ENCODE measurements at places on chromosomes 5 and 9.
A peak's percentile ranks its signal among the peaks of the same experiment; 100 is the strongest.

GRCh38 chr9:16133032-16133431 lies 580.2 kb downstream of the CCDC171 start:
- DNase-seq: no peak

DNA sequence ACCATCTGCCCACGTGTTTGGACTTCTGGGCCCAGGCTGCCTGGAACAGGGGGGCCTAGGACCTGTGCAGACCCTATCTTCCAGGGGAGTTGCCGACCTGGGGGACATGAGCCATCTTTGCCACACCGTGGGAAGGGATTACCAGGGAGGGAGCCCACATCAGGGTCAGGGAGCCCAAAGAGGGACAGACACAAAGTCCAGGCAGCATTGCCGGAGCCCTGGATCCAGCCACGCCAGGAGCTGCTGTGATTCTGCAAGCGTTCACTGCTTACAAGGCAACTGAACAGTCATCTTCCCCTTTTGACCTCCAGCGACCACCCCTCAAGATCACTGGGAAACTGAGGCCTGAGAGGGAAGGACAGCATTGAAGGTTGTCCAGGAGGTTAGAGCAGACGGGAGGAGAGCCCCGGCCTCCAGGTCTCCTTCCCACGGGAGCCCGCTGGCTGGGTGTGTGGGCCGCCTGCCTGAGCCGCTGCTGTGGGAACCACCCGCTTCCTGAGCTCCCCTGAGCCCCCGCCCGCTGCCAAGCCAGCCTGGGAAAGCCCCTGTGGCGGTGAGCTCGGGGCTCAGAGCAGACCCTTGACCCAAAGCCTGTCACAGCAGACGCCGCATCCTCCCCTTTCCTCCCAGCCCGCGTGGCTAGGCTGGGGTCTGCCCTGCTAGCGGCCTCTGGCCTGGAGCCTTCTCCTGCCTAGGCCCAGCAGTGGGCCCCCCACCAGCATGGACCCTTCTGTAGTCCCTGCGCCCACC lies 17.1 kb upstream of the NOTCH1 start:
- no peak for DNase-seq

DNA sequence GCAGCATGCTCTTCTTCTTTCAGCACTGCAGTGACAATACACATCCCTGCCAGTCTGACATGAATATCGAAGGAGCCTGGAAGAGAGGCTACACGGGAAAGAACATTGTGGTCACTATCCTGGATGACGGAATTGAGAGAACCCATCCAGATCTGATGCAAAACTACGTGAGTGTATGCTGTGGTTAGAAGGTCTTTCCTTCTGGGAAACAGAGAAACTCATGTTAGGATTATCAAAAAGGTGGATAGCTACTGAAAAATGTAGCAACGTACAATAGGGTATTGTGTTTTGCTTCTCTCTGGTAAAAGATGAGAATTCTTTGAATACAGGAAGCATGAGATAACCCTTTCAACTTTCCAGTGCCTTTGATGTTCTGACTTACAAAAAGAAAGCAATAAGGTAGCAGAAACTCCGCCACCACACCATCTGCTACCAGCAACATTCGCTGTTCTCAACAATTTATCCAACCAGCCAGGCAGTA lies 133.3 kb downstream of the PCSK5 start:
- peak; percentile 33 for DNase-seq

GRCh38 chr5:175603987-175604739 lies 53.7 kb upstream of the HRH2 start:
- DNase-seq: no peak

GRCh38 chr9:64773491-64773931 lies 511.5 kb downstream of the FOXD4L5 start:
- no peak for DNase-seq

- DNase-seq: peak; percentile 18
Measured at GRCh38 chr9:16062542-16063240, 509.8 kb downstream of the CCDC171 start.

GRCh38 chr9:14314424-14314928 lies 535 bp upstream of the NFIB start:
- no peak for DNase-seq

- DNase-seq: no peak
Measured at GRCh38 chr9:124611106-124611505, 103.9 kb upstream of the NR5A1 start.

- no peak for DNase-seq
Measured at GRCh38 chr5:108636135-108636853, 111.4 kb upstream of the FER start.

DNA sequence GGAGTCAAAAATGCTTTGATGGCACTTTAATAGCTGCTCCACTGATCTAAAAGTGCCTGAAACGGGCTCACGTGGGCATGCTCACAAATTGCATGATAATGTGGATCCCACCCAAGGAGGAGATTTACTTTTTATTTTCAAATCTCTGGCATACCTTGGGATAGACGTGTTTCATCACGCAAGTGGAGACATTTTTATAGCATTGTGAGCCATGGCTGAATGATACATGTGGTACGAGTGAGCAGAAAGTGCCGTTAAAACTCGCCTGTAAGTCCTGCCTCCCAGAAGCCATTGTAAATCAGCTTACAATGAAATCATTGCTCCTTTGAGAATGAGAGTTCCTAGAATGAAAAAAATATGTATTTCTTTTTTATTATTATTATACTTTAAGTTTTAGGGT lies 514.7 kb downstream of the MAT2B start:
- no peak for DNase-seq

- DNase-seq: no peak
Measured at GRCh38 chr9:122370869-122371755, at the start of gene PTGS1. TSS of gene PTGS1 (plus strand) at chr9:122371024. CDS start at chr9:122371085, 61 bp downstream.

DNA sequence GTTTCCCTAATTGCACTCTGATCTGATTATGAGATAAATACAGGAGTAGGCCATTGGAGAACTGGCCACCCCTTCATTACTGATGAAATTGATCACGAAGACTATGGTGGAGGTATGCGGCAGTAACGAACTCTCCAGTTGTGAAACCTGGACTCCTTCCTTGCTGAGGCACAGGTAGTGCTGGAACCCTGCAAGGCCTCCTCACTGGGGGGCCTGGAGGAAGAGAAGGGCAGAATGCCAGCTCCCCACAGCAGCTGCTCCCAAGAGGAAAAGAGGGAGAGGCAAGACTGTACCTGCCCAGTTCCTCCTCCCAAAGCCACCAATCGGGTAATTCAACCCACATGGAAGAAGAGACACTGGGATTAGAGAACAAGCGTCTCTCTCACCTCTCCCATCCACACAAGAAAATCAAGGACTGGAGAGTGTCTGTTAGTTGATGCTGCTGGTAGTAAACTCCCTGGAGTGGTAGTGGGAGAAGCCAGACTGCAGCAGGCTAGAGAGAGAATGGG lies 19.1 kb upstream of the TRIO start:
- DNase-seq: no peak

- peak; percentile 43 for DNase-seq
Measured at GRCh38 chr9:89657765-89658164, 53.0 kb downstream of the GADD45G start.

- DNase-seq: no peak
Measured at GRCh38 chr5:58263296-58263695, 196.6 kb downstream of the PLK2 start.

GRCh38 chr5:29099585-29099984 lies 2061.2 kb upstream of the CDH9 start:
- no peak for DNase-seq

DNA sequence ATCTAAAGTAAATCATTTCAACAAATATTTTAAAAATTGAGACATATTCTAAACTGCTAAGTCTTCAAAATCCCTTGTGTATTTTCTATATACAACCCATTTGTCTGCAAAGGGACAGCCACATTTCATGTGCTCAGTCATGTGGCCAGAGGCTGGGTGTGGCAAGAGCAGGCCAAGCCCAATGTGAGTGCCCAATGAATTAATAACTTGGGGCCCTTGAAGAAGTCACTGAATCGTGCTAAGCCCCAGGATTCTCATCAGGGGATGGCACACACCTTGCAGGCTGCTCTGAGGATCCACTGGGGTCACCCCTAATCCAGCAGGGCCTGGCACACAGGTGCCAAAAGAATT lies 78.2 kb upstream of the SMIM23 start:
- no peak for DNase-seq

GRCh38 chr9:131574730-131575640 lies 29.7 kb downstream of the PRRT1B start:
- DNase-seq: no peak

DNA sequence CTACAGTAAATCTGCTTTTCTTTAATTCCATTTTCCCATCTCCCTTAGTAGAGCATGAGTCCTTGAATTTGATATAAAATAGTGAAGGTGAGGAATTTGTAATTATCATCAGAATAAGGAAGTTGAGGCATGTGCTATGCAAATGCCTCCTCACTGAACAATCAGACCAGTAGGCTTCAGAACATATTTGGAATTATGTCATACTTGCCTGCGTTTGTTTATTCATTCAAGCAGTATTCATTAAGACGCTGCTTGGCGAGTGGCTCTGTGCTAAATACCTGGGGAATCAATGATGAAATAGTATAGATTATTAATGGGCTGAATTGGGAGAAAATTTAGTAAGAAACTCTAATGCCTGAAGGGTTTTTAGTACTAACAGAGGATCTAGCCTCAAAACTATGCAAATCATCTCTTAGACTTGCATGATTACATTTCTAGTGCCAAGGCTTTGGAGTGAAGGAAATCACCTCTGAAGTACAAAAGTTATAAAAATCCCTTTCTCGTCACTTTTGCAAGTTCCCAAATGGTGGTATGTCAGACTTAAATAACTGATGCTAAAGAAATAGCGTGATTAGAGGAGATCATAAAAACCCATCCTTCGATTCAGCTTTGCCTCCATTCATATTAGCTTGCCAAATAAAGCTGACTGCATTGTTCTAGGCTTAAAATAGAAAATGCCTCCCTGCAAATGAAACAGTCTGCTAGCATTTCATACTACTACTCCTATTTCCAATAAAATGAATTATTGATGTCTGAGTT lies 141.7 kb downstream of the PCSK5 start:
- DNase-seq: no peak

GRCh38 chr5:110969502-110969901 lies 102.0 kb upstream of the TSLP start:
- DNase-seq: no peak

DNA sequence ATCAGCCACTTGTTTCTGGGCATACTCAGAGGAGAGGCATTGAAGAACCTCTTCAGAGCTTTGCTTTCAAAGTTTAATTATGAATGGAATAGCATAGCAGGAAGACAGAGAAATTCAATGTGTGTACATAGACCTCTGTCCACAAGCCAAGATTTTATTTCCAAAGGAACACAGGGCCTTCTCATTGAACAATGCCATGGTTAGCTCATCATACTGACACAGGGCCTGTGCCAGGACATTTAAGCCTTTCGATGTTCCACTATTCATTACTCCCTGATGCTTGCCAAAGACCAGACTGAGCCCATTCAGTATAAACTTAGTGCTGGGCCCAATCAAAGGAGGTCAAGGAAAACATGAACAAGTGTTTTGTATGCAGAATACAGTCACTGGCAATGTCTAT lies 280.8 kb downstream of the FBXL17 start:
- no peak for DNase-seq

DNA sequence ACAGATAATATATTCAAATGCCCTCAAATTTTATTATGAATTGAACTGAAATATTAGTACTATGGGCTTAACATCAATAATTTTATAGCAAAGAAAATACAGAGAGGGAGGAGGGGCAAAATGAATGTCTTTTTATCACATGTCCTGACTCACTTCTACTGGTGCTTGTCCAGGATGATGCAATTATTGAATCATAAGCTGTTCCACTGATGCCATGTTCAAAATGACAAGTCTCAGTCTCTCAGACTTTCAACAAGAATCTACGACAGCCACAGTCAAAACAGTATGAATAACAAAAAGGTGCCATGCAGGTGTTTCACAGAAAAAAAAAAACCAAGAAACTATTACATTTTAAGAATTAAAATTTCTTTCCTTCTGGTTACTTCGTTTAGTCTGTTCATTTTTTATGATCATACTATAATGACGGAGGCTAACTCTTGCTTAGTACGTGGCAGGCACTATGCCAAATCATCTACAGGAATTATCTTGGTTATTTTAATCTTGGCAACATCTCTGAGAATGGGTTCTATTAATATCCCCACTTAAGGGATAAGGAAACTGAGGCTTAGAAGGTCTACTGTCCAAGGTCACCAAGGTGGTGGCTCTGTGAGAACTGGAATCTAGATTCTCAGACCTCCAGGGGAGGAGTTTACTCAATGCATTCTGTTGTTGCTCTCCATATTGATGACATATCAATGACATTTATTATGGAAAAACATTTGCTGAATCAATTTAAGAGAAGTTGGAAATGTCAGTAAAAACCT lies 61.5 kb downstream of the NR3C1 start:
- no peak for DNase-seq

- DNase-seq: peak; percentile 44
Measured at GRCh38 chr5:173789031-173789920, 98.9 kb upstream of the CPEB4 start.

- DNase-seq: no peak
Measured at GRCh38 chr9:129070696-129071525, 10.0 kb upstream of the DOLPP1 start.

DNA sequence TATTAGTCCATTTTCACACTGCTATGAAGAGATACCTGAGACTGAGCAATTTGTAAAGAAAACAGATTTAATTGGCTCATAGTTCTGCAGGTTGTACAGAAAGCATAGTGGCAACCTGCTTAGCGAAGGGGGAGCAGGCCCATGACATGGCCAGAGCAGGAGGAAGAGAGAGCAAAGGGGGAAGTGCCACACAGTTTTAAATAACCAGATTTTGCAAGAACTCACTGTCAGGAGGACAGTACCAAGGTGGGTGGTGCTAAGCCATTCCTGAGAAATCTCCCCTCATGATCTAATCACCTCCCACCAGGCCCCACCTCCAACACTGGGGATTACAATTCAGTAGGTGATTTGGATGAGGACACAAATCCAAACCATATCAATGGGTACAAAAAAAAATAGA lies 16.8 kb upstream of the PCSK5 start:
- DNase-seq: no peak

DNA sequence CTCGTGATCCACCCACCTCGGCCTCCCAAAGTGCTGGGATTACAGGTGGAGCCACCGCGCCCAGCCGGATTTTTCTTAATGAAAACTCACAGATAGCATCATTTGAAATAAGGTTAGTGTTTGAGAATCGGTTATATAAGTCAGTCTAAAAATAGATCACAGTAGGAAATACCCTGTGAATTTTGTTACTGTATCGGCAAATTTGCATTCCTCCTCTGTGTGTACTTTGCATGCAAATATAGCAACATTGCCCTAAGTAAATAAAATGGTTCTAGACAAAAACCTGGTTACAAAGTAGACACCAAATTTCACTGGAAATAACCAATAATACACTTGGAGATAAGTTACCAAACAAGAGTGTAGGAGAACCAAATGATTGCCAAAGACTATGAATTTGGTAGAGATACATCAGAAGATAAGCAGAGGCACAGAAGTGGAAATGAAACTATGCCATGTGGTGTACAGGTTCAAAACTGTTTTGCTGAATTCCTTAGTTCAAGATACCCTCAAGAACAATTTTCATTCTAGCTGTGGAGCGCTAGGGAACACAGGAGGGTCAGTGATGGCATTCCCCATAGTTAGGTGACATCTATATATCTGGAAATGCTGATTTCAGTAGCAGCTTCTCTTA lies 58.1 kb downstream of the ICE1 start:
- DNase-seq: no peak
